ENCODE measurements at places on chromosomes 1 and 21.

GRCh38 chr21:32132881-32133280, 146.0 kb downstream of the MIS18A start:
- DNase-seq, result no peak

DNA sequence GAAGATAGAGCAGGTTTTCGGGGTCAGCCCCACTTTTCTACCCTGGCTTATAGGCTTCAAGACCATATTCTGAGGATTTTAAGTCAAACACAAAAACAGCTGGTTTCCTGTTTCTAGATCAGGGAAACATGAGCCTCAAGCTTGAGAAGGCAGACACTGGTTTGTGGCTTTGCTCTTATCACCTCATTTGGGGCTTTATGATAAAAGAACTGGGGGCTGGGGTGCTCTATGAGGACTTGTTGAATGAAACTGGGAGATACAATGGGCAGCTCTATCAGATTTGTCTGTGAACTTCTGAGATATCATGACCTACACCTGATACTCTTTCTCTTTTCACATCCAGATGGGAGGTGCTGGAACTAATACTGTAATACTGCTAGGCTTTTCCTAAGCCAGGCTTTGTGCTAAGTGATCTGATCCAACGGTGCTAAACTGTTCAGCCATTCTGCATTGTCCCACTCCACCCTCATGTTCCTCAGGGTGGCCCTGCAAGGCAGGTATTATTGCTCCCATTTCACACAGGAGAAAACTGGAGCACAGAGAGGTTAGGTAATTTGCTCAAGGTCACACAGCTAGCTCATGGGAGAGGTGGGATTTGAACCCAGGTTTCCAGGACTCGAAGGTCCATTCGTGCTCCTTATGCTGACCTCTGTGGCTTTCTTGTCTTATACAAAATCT, 6.6 kb downstream of the AJAP1 start:
- no peak for DNase-seq

DNA sequence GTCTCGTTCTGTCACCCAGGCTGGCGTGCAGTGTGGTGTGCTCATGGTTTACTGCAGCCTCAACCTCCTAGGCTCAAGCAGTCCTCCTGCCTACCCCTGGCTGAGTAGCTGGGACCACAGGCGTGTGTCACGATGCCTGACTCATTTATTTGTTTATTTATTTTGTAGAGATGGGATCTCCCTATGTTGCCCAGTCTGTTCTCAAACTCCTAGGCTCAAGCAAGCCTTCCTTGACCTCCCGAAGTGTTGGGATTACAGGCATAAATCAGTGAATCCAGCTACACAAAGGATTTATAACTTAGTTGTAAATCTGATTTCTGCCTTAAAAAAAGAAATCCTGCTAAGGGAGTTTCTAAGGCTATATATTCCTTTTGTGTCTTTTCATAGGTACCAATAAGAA, 30.5 kb upstream of the ZNF496 start:
- DNase-seq, result no peak

- DNase-seq, result peak; percentile 82
These were observed 12.9 kb upstream of the BCL10 start for GRCh38 chr1:85289207-85289847.

DNA sequence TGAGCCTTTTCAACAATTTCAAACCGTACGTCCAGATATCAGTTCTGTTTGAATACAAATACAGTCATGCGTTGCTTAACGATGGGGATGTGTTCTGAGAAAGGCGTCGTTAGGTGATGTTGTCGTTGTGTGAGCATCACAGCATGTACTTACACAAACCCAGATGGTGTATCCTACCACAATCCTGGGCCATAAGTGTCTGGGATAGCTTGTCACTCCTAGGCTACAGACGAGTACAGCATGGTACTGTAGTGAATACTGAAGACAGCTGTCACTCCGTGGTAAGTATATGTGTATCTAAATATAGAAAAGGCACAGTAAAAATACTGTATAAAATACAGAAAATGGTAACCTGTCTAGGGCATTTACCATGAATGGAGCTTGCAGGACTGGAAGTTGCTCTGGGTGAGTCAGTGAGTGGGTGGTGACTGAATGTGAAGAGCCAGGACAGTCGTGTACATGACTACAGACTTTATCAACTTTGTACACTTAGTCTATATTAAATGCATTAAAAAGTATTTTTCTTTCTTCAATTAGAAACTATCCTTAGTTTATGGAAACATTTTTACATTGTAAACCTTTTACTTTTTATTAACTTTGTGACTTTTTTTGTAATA, 10.5 kb upstream of the OR2W3 start:
- no peak for DNase-seq

DNA sequence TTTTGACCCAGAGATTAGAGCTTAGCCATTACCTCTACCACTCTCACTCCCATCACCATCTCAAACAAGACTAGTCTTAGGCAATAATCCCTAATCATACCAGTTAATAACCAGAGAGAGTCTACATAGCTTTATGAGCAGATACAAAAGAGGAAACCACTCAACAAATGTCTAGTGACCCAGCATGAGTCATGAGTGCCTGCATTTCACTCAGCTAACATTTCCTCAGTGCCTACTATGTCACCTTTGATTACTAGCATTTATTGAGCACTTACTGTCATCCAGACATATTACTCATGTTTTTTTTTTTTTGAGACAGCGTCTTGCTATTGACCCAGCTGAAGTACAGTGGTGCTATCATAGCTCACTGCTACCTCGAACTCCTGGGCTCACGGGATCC, 35.9 kb upstream of the GALNT2 start:
- DNase-seq, result no peak

GRCh38 chr1:28110555-28110954, 22.1 kb upstream of the EYA3 start:
- no peak for DNase-seq

- DNase-seq, result no peak
These were observed 86.2 kb downstream of the EIF4G3 start for GRCh38 chr1:21090463-21090862.

- DNase-seq, result no peak
These were observed 20.6 kb downstream of the TUT4 start for GRCh38 chr1:52532247-52532646.

- no peak for DNase-seq
These were observed 44.2 kb upstream of the MARK1 start for GRCh38 chr1:220483700-220484099.

GRCh38 chr1:200877839-200878551, 5.2 kb downstream of the GPR25 start:
- DNase-seq, result no peak

DNA sequence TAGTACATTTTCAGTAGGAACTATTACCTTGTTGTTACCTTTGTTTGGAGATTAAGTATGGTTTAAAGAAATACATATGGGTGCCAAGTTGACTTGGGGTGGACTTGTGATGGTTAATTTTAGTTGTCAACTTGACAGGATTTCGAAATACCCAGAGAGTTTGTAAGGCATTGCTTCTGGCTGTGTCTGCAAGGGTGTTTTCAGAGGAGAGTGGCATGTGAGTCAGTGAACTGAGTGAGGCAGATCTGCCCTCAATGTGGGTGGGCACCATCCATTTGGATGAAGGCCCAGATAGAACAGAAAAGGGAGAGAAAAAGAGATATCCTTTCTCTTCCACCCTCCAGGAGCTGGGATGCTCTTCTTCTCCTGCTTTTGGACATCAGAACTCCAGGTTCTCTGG, 315.5 kb downstream of the GPATCH2 start:
- DNase-seq, result no peak

DNA sequence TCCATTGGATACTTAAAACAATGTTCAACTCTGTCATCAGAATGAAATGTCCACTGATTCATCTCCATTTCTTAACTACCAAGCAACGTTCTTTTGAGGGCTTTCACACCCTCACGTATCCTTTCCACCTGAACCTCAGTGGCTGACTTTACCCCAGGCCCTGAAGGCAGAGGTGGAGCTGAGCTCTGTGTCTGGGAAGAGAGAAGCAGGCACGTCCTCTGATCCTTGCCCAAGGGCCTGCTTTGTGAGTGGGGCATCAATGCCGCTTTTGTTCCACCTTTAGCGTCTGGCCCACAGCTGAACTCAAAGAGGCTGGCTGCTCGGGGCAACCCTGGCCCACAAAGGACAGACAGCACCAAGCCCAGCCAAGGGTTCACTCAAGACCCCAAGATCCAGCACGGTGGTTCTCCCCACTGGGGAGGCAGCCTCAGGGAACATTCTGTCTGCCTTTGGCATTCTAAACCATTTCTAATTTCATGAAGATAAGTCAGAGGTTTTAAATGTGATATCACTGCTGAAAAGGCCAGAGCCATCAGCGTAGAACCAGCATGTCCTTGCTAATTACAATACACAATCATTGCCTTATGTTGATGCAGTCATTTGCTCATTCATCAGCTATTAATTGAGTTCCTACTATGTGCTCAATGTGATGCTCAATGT, 126.0 kb upstream of the UBE2U start:
- DNase-seq, result no peak

GRCh38 chr21:46188226-46189212, 4.3 kb upstream of the SPATC1L start:
- DNase-seq, result peak; percentile 29

DNA sequence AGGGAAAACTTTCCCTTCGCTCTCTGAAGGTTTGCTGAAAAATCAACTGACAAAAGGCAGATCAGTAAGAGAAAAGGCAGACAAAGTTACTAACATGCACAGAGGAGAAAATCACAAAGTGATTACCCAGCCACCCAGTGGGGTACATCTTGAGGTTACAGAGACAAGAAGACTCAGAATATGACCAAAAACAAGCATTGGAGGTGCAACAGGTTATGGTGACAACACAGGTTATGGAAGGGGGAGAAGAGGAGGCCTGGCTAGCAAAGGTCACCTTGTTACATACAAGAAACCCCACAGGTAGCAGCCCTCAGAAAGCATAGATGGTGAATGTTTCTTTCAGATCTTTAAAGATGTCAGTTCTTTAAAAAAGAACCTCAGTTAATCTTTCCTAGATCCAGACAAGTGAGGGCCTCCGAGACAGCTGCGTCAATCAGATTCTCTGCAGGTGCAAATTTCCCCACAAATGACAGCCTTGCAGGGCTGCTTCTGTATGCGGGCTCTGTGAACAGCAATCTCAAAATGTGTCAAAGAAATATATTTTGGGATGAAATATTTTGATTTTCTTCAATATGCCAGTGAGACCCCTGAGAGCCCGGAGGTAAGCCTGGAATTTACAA, 207.6 kb upstream of the RAB4A start:
- DNase-seq, result no peak

- DNase-seq, result no peak
These were observed 26.2 kb downstream of the PTAFR start for GRCh38 chr1:28150125-28150780.

DNA sequence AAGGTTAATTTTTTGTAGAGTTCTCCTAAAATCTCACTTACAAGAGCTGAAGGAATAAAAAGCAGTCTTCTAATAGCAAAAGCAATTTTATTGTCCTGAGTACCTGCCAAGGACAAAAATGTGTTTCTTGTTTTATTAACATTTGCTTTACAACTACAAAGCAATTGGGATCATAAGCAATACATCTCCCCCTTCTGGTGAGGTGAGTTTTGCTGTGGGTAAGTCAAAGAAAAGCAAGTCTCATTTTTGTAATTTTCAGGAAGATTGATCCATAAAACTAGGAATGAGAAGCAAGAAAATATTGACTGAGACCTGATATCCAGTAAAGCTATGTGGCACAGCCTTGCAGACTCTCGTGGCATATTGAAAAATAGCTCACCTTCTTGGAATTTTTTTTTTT, 2162.7 kb downstream of the NCAM2 start:
- DNase-seq, result no peak

DNA sequence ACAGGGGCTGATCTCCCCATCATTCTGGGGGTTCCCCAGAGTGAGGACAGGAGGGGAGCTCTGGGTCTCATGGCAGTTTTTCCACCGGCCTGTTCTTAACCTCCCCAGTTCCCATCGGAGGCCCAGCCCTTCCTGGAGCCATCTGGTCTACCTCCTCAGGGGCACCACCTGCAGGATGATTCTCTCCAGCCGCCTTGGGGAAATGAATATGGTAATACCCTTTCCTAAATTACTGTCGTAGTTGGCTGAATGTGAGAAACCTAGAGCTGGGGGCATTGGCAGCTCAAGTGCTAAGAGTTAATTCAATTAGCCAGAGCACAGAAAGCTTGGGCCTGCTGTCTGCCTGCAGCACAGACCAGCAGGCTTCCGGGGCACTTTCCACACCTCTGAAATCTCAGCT, 64.9 kb downstream of the TAS1R2 start:
- DNase-seq, result peak; percentile 4

DNA sequence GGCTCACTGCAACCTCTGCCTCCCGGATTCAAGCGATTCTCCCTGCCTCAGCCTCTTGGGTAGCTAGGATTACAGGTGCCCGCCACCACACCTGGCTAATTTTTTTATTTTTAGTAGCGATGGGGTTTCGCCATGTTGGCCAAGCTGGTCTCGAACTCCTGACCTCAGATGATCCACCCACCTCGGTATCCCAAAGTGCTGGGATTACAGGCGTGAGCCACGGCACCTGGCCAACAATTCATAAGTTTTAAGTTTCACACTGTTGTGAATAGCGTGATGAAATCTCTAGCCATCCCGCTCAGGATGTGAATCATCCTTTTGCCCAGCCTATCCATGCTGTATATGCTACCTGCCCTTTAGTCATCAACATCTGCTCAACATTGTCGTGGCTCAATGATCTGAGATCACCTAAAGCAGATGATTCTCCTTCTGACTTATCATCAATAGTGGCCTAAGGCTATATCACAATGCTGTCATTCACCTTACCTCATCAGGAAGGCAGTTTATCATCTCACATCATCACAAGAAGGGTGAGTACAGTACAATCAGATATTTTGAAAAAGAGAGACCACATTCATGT, 2.6 kb downstream of the PFDN2 start:
- DNase-seq, result peak; percentile 65

DNA sequence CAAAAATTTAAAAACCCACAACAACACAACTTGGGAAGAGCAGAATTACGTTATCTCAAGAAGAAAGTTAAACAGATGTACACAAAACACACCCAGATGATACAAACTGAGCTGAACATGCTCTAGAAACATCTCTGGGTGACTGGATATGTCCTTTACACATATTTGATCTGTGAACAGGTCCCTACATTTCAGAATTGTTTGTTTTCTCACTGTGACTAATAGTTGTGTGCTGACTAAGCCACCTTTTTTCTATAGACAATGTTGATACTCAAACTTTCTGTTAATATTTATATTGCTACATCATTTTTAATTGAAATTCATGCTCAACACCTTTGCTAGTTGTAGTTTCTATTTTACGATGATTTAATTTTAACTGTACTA, 1.0 kb upstream of the F11R start:
- no peak for DNase-seq

- DNase-seq, result no peak
These were observed 2.7 kb downstream of the DDX20 start for GRCh38 chr1:111758373-111758772.

DNA sequence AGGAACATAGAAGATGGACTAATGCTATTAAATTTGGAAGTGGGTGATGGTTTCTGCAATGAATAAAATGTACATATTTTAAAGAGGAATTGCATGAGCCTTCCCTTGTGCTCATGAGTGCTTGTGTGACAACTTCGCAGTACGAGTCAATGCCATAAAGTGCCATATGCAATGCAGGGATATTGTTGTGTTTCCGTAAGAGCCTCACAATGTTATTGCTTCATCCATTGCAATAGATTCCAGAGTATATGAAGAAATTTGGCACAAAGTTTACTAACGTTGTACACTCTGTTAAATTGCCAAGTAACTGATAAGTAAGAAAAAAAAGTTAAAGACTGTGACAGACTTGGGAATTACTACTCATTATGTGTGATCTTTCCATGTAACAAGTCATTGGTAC, 22.3 kb downstream of the BTG3 start:
- no peak for DNase-seq

GRCh38 chr1:209621741-209622655, 30.2 kb downstream of the LAMB3 start:
- DNase-seq, result no peak

GRCh38 chr1:186193224-186193623, 181.8 kb downstream of the TPR start:
- DNase-seq, result no peak

- DNase-seq, result no peak
These were observed 134.2 kb downstream of the TLR5 start for GRCh38 chr1:223008808-223009207.
